T-helper 17 cell (primary cell): ENCODE measurements at places on chromosomes 5 and 9. TPM values are rescaled to one million over a fixed set of nuclear protein-coding genes. Genes with fewer than 3 reads are reported as not detected.

The PCDHGA6 gene
- total RNA-seq: 0.40 TPM

The SOX30 gene
- not detected for total RNA-seq

The PCDHGA11 gene
- total RNA-seq: not detected

The PCDHGA5 gene
- not detected for total RNA-seq

The ADAMTSL2 gene
- not detected for total RNA-seq

The INSL4 gene
- total RNA-seq: not detected

The CORO2A gene
- total RNA-seq: 16.6 TPM

The ANKRD55 gene
- 3.1 TPM for total RNA-seq

The C5orf52 gene
- not detected for total RNA-seq

The OMD gene
- not detected for total RNA-seq

The CARTPT gene
- not detected for total RNA-seq

DNA sequence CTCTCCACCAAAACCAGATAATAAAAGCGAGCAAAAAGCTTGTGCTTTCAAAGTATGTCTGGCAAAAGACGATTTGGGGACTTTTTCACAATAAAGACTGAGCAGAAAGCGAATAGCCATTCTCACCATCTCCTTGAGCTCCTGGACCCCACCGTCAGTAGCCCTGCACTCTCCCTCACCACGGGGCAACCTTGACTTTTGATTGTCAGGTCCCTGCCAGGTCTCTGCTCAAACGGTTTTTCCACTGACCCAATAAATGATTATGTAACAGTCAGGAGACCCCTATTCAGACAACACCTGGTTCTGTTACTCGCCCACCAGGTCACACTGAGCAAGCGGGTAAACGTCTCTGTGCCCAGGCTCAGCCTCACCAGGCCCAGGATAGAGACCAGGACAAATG lies 131.3 kb downstream of the MVB12B start:
- no peak overlapping the region for H3K27ac ChIP-seq
- H3K4me1 ChIP-seq: peaks cover 7% of the 10 kb centered on the region
- H3K36me3 ChIP-seq: no peaks in the 10 kb centered on the region

- DNase-seq: no peak
- H3K27me3 ChIP-seq: peaks cover 89% of the 10 kb centered on the region
- H3K4me3 ChIP-seq: no peak overlapping the region
- no peak overlapping the region for H3K27ac ChIP-seq
- H3K4me1 ChIP-seq: peaks cover 30% of the 10 kb centered on the region
- H3K36me3 ChIP-seq: peaks cover 8% of the 10 kb centered on the region
These were observed 11.1 kb downstream of the LHX6 start for GRCh38 chr9:122217640-122218039.

DNA sequence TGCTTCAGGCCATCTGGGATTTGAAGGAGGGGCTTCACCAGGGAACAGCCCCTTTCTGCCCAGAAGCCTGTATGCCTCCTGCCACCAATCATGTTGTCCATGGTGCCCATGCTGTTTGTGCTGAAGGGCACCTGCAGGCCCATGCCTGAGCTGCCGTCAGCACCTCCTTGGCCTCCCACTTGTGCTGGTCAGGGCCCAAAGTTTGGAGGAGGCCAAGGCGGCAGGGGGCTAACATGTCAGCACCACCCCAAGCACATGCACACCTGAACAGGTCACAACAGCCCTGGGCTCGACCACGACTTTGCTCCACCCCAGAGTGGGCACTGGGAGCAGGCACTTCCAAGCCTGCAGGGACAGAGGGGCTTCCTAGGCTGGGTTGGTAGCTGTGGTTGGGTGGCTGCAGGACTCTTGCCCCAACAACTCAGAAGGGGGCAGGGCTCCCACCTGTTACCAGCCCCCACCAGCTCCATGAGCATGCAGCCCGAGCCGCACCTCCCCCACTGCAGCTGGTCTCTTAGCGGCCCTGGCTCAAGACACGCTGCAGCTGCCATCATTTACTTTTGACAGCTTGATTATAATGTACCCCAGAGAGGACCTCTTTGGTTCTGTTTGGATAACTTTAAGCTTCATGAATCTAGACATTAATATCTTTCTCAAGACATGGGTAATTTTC lies 19.8 kb upstream of the NFIL3 start:
- H3K4me1 ChIP-seq: no peaks in the 10 kb centered on the region
- no peak overlapping the region for H3K4me3 ChIP-seq
- no peaks in the 10 kb centered on the region for H3K36me3 ChIP-seq
- no peak overlapping the region for H3K27ac ChIP-seq
- DNase-seq: no peak
- H3K27me3 ChIP-seq: peaks cover 40% of the 10 kb centered on the region

- H3K36me3 ChIP-seq: peaks cover 4% of the 10 kb centered on the region
- peaks cover 88% of the 10 kb centered on the region for H3K4me1 ChIP-seq
- peak overlapping the region; percentile 97 for H3K4me3 ChIP-seq
These were observed 8.4 kb downstream of the EEIG1 start for GRCh38 chr9:127972236-127972871.

DNA sequence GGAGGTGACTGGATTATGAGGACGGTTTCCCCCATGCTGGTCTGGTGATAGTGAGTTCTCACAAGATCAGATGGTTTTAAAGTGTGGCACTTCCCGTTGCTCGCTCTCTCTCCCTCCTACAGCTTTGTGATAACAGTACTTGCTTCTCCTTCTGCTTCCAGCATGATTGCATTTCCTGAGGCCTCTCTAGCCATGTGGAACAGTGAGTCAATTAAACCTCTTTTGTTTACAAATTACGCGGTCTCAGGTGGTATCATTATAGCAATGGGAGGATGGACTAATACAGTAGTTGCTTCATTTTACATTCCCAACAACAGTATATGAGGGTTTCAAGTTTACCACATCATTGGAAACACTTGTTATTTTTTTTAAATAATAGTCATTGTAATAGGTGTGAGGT lies 937.3 kb upstream of the ARRDC3 start:
- H3K27me3 ChIP-seq: no peaks in the 10 kb centered on the region
- H3K4me1 ChIP-seq: no peaks in the 10 kb centered on the region
- H3K36me3 ChIP-seq: no peaks in the 10 kb centered on the region
- H3K27ac ChIP-seq: no peak overlapping the region
- no peak overlapping the region for H3K4me3 ChIP-seq

DNA sequence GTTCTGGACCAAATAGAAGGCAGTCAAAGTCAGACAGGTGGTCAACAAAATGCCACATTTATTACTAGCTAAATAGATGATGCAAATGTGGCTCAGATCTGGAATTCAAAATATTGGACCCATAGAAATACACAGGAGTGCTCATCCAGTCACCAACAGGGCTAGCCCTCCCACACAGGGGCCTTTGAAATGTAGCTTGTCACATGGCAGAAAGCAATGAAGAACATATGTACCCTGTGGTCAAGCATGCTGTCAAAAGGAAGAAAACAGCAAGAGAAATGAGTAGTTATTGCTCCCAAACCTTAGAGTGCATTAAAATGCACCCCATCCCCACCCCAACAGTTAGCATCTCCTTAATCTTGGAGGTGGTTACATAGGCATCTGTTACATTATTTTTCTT lies 20.9 kb upstream of the CCDC112 start:
- H3K36me3 ChIP-seq: no peaks in the 10 kb centered on the region
- DNase-seq: no peak
- H3K27me3 ChIP-seq: peaks cover 28% of the 10 kb centered on the region
- H3K4me3 ChIP-seq: no peak overlapping the region
- H3K27ac ChIP-seq: no peak overlapping the region
- peaks cover 4% of the 10 kb centered on the region for H3K4me1 ChIP-seq

- H3K27me3 ChIP-seq: no peaks in the 10 kb centered on the region
- no peaks in the 10 kb centered on the region for H3K4me1 ChIP-seq
- no peaks in the 10 kb centered on the region for H3K36me3 ChIP-seq
- no peak overlapping the region for H3K27ac ChIP-seq
- H3K4me3 ChIP-seq: no peak overlapping the region
These were observed 674.5 kb downstream of the PRELID2 start for GRCh38 chr5:145160679-145161078.

DNA sequence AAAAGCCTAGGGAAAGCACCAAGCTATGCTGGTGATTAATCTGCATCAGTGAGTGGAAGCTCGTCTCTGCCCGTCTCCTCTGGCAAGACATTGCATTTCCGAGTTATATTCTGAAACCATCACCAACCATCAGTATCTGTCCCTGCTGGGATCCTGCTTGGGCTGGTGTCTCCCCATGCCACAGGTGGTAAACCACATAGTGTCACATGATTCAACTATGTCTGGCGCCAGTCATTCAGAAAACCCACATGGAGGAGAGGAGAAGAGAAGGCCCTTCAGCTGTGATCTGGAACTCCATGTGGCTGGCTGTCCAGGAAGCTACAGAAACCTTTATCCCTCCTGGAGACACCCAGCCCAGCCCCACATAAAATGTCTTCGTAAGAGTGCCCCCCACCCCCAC lies 4.8 kb downstream of the IL9 start:
- peaks cover 26% of the 10 kb centered on the region for H3K27me3 ChIP-seq
- peaks cover 18% of the 10 kb centered on the region for H3K4me1 ChIP-seq
- no peaks in the 10 kb centered on the region for H3K36me3 ChIP-seq
- no peak overlapping the region for H3K4me3 ChIP-seq
- DNase-seq: no peak

DNA sequence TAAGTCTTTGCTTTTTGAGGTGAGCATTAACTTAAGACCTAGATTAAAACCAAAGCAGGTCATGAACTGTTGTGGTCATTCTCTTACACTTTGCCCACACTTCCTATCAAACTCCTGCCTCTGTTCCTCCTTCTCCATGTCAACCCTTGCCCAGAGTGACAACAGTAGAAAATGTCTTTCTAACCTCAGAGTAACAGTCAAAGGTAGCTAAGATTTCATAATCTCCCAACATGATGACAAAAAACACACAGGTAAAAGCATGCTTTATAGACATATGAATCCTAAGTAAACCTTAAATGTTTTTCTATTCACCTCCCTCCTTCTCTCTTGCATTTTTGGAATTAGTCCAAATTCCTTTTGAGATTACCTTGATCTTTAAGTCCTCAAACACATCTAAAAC lies 422.3 kb downstream of the SPATA31D1 start:
- H3K27ac ChIP-seq: no peak overlapping the region
- no peak overlapping the region for H3K4me3 ChIP-seq
- no peaks in the 10 kb centered on the region for H3K4me1 ChIP-seq
- no peak for DNase-seq

GRCh38 chr5:177132136-177133095 lies 1.2 kb upstream of the NSD1 start:
- H3K36me3 ChIP-seq: peaks cover 4% of the 10 kb centered on the region
- DNase-seq: peak; percentile 32
- peaks cover 52% of the 10 kb centered on the region for H3K4me1 ChIP-seq

DNA sequence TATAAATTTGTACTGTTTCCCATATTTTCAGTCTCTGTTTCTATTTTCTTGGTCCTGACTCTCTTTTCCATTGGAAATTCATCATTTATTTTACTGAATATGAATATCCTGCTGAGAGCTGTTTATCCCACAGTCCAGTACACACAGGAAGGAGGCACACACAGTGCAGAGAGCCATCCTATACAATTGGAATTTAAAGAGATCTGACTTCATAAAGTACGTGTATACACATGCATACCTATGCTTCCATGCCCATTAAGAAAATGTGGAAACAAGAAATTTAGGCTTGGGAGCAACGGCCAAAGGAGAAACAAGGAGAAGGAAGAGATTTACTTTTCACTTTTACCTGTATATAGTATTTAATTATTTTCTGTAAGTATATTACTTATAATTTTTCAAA lies 99.2 kb downstream of the NFIB start:
- H3K4me3 ChIP-seq: no peak overlapping the region
- H3K36me3 ChIP-seq: no peaks in the 10 kb centered on the region
- DNase-seq: no peak

GRCh38 chr5:93681432-93681831 lies 60.0 kb downstream of the POU5F2 start:
- H3K27me3 ChIP-seq: no peaks in the 10 kb centered on the region
- no peak overlapping the region for H3K4me3 ChIP-seq
- H3K27ac ChIP-seq: no peak overlapping the region
- no peaks in the 10 kb centered on the region for H3K4me1 ChIP-seq
- H3K36me3 ChIP-seq: peaks cover 3% of the 10 kb centered on the region

GRCh38 chr5:171418316-171418981 lies 998 bp upstream of the FGF18 start:
- peak; percentile 32 for DNase-seq
- no peaks in the 10 kb centered on the region for H3K36me3 ChIP-seq
- peaks cover 5% of the 10 kb centered on the region for H3K27me3 ChIP-seq
- H3K27ac ChIP-seq: peak overlapping the region; percentile 63
- peaks cover 10% of the 10 kb centered on the region for H3K4me1 ChIP-seq

- no peaks in the 10 kb centered on the region for H3K4me1 ChIP-seq
- no peak for DNase-seq
- peaks cover 12% of the 10 kb centered on the region for H3K36me3 ChIP-seq
- no peak overlapping the region for H3K27ac ChIP-seq
These were observed 105.4 kb upstream of the PCAT7 start for GRCh38 chr9:94449486-94449885.

DNA sequence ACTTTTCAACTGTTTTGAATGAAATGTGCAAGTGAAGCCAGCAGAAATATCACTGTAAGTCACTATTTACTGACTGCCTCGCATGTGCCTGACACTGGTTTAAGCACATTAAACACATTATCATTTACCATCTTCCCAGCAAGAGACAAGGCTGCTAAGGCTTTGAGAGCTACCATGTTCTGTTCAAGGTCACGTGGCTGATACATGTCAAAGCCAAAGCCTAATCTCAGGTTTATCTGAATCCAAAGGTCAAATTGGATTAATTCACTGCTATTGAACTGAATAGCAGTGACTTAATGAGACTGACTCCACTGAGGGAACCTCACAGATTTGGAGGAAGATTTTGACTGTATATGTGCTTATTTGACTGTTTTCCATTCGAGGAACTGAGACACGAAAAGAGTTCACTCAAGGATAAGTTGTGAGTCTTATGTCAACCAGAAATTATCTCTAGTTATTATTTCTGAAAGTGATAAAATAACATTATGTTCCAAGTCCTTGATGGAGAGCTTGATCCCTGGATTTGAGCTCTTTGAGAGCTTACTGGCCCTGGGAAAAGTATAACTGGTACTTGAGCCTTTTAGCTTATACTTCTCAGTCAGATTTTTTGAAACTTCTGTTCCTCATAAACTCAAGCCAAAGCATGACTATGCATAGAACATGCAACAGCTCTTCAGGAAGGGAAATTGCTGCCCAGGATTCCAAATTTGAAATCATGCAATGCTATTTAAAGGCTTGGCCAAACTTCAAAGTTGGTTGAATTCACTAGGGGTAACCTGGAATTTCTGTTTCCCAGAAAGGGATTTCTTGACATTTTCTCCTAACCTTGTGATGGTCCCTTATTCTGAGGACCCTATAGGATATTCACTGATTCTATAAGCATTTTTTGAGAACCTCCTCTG lies 23.4 kb upstream of the ARHGAP26 start:
- H3K4me1 ChIP-seq: peaks cover 4% of the 10 kb centered on the region
- H3K27ac ChIP-seq: no peak overlapping the region
- DNase-seq: no peak
- H3K4me3 ChIP-seq: no peak overlapping the region

GRCh38 chr5:147689426-147689825 lies 93.1 kb downstream of the JAKMIP2 start:
- peaks cover 6% of the 10 kb centered on the region for H3K4me1 ChIP-seq
- no peak overlapping the region for H3K27ac ChIP-seq
- no peak overlapping the region for H3K4me3 ChIP-seq
- DNase-seq: no peak
- H3K36me3 ChIP-seq: peaks cover 2% of the 10 kb centered on the region

- DNase-seq: no peak
- no peak overlapping the region for H3K4me3 ChIP-seq
- H3K4me1 ChIP-seq: no peaks in the 10 kb centered on the region
- H3K36me3 ChIP-seq: no peaks in the 10 kb centered on the region
These were observed 549.2 kb upstream of the GRAMD2B start for GRCh38 chr5:125874057-125874456.
